Activated CD4-positive, alpha-beta T cell treated with anti-CD3 and anti-CD28 coated beads, Interleukin-2, amount 10 ng/mL, durations not matched to agents 24 days and 14 days (primary cell): ENCODE measurements at places on chromosomes 7 and 10.

GRCh38 chr7:70635633-70636032, 496.3 kb upstream of the GALNT17 start:
- DNase-seq, result no peak

- DNase-seq, result no peak
Measured at GRCh38 chr10:10956681-10957542, 60.8 kb upstream of the CELF2 start.

GRCh38 chr7:56483861-56484550, 367.8 kb upstream of the NUPR2 start:
- peak; percentile 24 for DNase-seq

DNA sequence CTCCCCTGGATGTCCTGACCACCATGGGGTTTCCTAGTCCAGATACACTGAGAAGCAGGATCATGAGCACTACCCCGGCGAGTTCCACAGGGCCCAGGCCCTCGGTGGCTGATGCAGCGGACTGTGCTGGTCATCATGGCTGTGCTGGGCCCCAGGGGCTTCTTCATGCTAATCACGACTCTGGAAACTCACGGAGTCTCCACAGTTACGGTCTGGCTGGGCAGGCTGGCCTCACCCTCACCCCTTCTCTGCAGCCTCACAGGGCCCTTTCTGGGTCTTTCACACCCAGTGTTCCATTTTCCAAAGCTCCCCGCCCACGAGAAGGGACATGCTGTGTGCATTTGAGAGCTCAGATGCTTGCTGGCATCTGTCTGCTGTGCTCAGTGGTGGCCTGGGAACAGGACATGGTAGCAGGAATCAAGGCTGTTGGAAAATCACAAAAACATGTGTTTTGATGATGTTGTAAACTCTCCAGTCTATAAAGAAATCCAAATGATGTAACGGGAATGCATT, 119.0 kb downstream of the PTPN20 start:
- no peak for DNase-seq

DNA sequence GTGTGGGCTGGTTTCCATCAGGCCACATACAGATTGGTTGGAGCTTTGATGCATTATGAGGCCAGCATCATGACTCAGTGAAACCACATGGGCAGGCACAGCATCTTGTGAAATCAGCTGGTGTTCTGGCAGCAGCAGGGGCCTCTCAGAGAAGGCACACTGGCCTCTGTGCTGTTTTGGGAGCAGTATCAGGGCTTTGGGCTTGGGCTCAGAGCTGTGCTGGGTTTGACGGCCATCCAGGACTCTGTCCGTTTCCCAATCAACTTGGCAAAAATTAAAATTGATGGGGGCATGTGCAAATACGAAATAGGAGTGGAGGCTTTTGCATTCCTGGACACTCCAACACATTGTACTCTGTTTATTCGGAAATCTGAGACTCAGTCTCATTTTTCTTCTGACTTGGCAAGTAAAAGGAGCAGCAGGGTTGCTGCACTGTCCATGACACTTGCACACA, 190.9 kb downstream of the BMPER start:
- DNase-seq, result no peak

DNA sequence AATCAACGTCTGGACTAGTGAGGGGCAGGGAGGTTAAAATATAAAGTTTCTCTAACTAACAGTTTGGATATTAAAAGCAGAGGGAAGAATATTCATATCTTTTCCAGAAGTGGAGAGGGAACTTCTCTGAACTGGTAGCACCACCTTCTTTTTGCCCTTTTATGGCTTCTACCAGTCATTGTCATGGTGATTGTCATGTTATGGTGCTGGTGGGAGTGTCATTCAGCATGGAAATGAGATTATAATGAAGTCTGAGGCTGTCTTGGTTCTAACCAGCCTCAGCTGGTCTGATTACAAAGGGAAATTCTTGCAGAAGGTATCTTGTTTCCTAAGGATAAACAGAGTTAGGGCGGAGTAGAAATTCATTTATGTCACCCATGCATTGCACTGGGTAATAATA, 523.8 kb downstream of the ZWINT start:
- DNase-seq, result no peak

GRCh38 chr10:92031580-92031979, 108.0 kb downstream of the BTAF1 start:
- no peak for DNase-seq

- no peak for DNase-seq
Measured at GRCh38 chr7:44307301-44307900, 18.0 kb downstream of the CAMK2B start.

DNA sequence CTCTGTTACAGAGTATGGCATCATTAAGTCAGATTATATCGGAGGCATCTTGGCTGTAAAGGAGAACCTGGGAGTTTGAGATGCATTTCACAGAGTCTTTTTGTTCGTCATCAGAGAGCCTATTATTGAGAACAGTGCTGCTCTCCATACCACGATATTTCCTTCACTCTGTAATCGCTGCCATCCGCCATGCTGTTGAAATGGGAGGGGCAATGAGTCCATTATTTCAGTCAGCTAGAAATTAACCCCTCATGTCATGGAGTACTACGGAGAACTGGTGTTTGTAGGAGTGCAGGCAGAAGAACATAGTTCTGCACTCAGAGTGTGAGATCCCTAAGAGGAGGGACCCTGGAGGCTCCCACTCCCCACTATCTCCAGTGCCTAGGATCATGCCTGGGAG, 59.2 kb downstream of the SLC16A12 start:
- DNase-seq, result no peak

DNA sequence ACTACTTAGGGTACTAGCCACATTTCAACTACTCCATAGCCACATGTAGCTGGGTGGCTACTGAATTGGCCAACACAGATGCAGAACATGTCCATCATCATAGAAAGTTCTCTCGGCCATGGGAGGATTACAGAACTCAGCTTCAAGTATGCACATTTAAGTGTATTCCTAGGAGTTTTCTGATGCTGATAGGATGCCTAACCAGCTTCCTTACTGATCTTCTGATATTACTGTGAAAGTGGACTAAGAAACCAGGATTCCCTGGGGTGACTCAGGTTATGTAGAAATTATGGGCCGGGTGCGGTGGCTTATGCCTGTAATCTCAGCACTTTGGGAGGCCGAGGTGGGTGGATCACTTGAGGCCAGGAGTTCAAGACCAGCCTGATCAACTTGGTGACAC, 125.5 kb downstream of the FRMD4A start:
- DNase-seq, result no peak

- no peak for DNase-seq
Measured at GRCh38 chr7:150370612-150371071, 2.0 kb downstream of the REPIN1 start.

DNA sequence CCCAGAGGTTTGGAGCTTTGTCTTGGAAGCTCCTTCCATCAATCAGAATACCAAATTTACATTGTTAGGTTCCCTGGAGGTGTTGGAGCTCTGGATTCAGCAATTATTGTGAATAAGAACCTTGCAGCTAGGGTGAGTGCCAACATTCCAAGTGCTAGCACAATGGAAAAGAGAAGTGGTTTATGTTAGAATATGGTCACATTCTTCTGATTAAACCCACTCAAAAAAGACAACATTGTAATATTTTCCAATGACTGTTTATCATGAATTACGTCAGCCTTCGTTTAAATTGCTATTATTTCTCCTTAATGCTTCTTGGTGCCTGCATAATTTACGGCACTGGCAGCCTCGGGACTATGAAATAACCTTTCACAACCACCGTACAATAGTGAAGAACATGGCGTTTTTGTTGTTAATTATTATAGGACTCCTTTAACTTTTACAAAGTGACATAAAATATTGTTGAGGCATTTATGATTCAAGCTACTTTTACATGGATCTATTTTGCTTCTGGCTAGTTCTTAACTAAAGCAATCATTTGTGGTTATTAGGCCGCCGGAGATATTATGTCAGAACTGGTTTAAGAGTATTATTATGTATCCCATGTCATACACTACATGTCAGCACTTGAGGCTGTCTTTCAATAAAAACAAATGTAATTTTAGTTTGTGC, 117.7 kb downstream of the ARID5B start:
- DNase-seq, result no peak

DNA sequence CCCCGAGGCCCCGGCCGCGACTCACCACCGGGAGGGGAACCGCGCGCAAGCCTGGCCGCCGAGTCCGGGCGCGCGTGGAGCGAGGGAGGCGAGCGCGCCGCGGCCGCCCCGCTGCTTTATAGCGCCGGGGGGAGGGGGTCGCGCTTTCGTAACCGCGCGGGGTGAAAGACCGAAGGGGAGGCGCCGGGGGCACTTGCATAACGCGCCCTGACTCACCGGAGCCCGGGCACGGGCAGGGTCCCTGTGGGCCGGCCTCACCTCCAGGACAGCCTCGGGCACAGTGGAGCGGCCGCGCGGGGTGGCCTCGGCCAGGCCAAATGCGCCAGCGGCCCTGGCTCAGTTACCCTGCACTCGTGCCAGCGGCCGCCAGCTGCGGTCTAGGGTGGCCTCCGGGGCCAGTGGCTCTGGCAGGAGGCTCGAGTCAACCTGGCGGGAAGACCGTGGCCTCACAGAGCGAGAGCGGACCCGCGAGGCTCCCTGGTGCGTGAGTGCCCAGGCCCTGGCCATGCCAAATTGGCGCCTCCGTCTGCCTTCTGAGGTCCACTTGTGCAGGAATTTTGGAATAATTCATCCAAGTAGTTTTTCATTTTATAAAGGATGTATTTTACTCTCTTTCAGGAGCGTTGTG, at the start of gene RBP4:
Gene RBP4 (minus strand): TSS at position 90 of the 628 bp plus-strand sequence. CDS start 207 bp downstream, outside the sequence.
- no peak for DNase-seq
